Fibroblast of skin of right quadriceps (primary cell): ENCODE measurements at places on chromosomes 12 and 14.
A peak's percentile ranks its signal among the peaks of the same experiment; 100 is the strongest.

DNA sequence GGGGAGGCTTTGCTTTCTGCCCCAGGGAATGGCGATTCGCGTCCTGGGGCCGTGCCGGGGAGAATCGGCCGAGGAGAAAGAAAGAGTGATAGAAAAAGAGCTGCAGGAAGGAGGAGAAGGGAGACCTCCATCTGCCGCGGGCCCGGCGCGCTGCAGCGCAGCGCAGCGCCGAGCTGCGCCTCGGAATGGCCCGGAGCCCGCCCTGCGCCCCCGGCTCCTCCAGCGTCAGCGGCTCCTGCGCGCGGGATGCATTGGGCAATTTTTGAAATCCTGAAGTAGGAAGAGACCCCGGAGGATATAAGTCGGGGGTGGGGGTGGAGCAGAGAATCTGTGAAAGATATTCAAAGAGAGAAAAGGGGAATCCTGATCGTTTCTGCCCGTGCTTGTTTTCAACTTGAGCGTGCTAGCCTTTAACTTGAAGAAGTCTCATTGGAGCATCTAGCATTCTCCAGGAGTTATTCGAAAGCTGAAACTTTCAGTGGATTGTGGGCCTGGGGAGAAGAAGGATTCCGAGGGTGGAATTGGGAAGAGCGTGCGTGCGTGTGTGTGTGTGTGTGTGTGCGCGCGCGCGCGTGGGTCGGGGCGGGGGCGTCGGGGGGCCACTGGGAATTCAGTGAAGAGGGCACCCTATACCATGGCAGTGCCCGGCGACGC lies 441 bp downstream of the PDE3A start:
- peak; percentile 49 for DNase-seq

- peak; percentile 42 for DNase-seq
Measured at GRCh38 chr14:75389679-75390078, 38.1 kb upstream of the JDP2 start.

DNA sequence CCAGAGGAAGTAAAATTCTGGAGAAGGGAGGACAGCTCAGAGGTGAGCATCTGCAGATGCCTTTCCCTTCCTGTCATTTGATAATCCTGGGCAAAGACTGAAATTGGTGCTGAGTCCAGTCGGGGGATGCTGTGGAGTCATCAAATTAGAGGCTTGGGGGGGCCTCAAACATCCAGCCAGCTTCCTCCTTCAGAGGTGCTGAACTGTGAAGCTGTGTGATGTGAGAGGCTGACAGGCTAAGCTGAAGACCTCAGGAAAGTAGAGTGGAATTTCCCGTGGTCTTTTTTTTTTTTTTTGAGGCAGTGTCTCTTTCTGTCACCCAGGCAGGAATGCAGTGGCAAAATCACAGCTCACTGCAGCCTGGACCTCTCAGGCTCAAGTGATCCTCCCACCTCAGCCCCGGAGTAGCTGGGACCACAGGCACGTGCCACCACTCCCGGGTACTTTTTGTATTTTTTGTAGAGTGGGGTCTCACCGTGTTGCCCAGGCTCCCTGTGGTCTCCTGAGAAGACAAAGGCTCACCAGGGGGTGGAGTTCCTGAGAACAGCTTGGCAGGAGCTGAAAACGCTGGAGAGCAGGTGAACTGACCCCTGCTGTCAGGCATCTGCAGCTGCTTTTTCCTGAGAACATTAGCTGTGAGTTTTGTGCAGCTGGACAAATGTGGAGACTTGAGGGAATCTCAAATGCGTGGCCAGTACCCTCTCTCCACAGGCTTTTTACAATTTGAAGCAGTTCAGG lies 6.1 kb upstream of the TCL1B start:
- no peak for DNase-seq

DNA sequence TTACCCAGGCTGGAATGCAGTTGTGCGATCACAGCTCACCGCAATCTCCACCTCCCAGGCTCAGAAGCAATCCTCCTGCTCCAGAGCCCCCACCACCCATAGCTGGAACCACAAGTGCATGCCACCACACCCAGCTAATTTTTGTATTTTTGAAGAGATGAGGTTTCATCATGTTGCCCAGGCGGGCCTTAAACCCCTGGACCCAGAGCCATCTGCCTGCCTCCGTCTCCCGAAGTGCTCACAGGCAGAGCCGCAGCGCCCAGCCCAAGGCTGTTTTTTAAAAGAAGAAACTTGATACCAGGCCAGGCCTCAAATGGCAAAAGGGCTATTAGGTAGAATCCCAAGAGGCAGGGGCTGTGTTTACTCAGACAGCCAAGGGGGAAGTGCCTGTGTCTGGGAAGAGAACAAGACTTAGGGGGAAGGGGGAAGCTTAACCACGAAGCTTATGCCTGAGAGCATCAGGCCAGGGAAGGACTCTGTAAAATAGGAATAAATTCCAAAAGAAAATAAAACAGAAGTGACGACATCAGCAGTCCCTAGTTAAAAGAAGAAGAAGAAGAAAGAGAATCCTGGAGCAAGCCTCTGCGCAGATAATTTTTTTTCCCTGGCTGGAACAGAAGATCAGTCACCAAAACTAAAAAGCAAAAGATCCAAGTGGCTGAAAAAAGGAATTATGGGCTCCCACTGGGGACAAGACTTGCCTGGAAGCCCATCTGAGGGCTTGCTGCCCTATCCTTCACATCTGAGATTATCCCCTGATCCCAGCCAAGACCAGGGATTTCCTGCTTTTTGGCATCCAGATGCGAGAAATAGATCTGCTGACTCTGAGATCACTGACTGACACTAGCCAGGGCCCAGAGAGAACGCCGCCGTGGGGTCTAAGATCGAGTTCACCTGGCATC lies 170.5 kb downstream of the NDUFA12 start:
- DNase-seq = peak; percentile 81

GRCh38 chr12:46271863-46272262 lies 3.0 kb upstream of the SLC38A1 start:
- no peak for DNase-seq

DNA sequence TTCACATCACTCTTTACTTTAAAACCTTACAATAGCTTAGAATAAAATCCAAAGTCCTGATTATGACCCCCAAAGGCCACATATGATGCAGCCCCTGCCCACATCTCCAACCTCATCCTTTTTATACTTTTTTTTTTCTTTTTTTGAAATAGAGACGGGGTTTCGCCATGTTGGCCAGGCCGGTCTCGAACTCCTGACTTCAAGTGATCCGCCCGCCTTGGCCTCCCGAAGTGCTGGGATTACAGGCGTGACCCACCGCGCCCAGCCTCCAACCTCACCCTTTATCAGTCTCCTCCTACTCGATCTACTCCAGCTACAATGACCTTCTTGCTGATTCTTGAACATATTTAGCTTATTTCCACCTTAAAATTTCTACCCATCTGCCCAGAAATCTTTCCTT lies 1.2 kb upstream of the MAPKAPK5 start:
- no peak for DNase-seq

GRCh38 chr14:91021115-91021514 lies 39.3 kb downstream of the RPS6KA5 start:
- DNase-seq = no peak

- peak; percentile 50 for DNase-seq
Measured at GRCh38 chr12:18224745-18225144, 36.6 kb upstream of the PIK3C2G start.

- DNase-seq = no peak
Measured at GRCh38 chr12:121288986-121289385, 7.5 kb downstream of the CAMKK2 start.

- DNase-seq = peak; percentile 38
Measured at GRCh38 chr14:71497645-71498086, 434.6 kb upstream of the RGS6 start.

DNA sequence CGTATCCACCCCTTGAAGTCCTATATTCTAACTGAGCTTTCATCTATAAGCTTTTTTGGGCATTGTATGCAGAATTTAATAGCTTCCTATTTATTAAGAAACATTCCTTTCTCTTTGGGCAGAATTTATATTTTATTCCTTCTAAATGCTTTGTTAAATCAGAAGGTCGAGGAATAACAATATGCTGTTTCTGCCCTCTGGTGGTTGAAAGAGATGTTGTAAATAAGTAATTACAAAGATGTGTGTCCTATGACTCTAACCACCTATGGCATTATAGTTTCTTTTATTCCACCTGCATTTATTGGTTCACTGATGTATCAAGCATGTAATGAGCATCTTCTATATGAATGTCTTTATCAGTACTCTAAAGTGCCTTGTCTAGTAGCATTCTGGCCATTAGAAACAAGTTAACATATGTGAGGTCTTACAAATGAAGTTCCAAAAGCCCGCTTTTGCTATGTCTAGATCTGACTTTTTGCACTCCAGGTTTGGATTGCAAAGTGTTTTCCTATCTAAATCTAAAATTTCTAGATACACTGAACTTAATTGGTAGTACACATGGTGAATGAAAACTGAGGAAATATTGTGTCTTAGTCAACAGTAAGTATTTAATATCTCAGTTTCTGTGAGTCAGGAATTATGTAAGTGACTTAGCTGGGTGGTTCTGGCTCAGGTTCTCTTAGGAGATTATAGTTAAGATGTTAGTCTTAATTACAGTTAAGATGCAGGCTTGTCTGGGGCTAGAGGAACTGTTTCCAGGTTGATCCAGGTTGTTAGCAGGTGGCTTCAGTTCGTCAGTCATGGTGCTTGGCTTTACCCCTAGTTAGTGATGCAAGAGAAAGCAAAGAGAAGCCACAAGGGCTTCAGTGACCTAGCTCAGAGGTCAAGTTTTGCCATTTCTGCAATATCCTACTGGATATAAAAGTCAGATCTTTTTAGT lies 57.5 kb downstream of the PLEKHA5 start:
- DNase-seq = peak; percentile 57

DNA sequence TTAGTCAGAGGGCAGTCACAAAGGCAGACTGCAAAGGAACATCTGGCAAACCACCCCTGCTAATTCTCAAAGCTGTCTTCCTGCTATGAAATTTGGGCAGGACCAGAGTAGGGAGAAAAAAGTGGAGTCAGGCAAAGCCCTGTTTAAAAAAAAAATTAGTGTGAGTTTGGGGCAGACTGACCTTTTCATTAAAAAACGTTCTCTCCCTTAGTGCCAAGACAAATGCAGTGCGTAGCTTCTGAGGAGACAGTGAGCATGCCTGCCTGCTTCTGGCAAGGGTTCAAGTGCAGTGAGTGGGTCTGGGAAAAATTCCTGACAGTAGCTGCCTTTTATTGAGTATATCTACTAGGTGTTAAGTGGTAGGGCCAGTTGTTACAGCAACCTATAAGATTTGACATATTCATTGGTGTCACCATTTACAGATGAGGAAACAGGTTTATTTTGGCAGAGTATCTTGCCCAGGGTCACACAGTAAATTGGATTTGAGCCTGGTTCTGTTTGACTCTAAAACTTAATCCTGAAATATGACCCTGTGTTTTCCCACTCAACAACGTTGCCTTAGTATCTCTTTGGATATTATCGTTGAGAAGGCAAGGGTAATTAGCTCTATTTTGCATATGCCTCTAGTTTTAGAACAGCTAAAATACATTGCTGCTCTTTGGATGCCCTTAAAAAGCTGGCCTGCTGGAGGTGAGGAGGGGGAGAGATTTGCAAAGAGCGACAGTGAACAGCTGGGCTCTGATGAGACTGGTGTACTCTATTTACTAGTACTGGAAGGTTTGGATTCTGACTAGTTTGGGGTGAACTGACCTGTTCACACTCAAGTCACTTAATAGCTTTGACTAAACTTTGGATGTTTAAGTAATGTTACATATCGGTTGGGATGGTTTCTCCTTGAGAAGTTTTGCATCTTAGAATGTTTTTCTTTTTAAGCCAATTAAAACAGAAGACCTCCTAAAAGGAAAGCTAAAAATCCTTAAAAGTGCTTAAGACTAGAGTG lies 72.8 kb downstream of the PAPOLA start:
- DNase-seq = peak; percentile 68

GRCh38 chr14:93105362-93105761 lies 10.4 kb downstream of the ITPK1 start:
- DNase-seq = peak; percentile 76

DNA sequence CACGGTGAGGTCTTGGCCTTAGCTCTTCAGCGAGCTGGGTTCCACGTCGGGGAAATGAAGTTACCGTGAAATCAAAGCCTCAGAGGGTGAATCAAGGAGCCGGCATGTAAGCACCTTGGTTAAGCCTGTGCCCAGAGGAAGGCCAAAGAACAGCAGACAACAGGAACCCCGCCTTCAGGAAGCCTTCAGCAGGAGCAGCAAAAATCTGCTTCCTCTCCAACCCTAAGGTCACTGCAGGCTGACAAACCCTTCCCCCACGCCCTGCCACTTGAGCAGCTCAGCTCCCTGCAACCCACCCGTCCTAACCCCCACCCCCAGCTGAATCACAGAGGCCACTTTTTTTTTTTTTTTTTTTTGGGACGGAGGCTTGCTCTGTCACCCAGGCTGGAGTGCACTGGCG lies 72.9 kb upstream of the LTA4H start:
- no peak for DNase-seq

DNA sequence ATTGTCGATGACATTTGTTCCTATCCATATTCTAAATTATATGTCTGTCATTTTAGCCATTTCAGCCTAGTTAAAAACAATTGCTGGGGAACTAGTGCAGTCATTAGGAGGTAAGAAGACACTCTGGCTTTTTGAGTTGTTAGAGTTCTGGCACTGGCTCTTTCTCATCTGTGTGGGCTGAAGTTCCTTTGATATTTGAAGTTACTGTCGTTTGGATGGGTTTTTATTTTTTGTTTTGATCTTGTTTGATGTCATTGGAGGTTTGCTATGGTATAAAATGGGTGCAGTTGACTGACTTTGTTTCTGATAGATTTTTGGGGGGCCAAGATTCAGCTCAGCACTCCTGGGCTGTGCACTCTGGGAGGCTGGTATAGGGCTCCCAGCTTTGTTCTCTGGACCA lies 20.7 kb upstream of the CD69 start:
- no peak for DNase-seq

DNA sequence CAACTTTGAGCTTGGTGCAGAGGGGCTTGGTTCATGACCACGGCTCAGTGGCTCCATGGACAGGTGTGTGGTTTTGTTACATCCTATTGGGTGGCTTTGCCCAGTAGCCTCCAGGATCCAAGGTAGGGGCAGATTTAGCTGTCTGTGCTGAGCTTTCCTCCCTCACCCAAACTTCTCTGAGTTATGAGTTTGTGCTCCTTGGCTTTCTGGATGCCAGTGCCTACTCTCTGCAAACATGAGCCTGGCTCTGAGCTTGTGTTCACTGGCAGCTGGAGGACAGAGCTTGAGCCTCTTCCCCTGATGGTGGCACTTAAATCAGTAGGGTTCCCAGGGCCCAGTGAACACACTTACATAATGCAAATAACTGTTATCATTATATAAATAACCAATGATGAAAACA lies 45.3 kb upstream of the HECTD1 start:
- no peak for DNase-seq

DNA sequence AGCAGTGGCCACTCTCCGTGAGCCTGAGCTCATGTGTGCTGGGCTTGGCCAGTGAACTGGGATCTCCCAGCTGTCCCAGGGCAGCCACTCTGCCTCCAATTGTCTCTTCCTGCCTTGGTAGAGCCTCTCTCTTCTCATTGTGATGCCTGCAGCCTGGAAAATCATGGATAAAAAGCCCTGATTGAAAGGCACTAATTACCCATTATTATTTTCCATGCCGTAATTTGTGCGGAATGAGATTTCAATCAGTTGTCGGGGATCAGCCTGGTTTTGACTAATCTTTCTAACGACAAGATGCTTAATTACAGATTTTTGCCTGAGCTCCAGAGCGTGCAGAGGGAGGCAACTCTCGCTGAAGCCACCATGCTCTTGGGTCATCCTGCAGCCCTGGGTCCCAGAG lies 52.7 kb downstream of the ESRRB start:
- DNase-seq = no peak
